ENCODE measurements at places on chromosomes 7 and 10. TPM values are rescaled to one million over a fixed set of nuclear protein-coding genes. Genes with fewer than 3 reads are reported as not detected.

GRID2IP gene
- 0.12 TPM for total RNA-seq

NKX2-3 gene
- total RNA-seq: not detected

CCDC136 gene
- total RNA-seq: 16.5 TPM

PRSS2 gene
- total RNA-seq: not detected

CALU gene
- 291 TPM for total RNA-seq

PGAM2 gene
- not detected for total RNA-seq

KAZALD1 gene
- 58.1 TPM for total RNA-seq

FZD1 gene
- total RNA-seq: 20.8 TPM

ARMC3 gene
- not detected for total RNA-seq

MEOX2 gene
- total RNA-seq: not detected

SFRP4 gene
- total RNA-seq: 5.6 TPM

KIAA1217 gene
- total RNA-seq: 30.6 TPM

GIMAP7 gene
- not detected for total RNA-seq

LIPF gene
- total RNA-seq: not detected

Measured in SJCRH30 (cell line).